ENCODE measurements at places on chromosomes 7 and 10. TPM values are rescaled to one million over a fixed set of nuclear protein-coding genes. Genes with fewer than 3 reads are reported as not detected.

- DNase-seq: no peak
Observed at GRCh38 chr10:102246261-102246660, 929 bp downstream of the GBF1 start.

Gene FAM13C
- 3.3 TPM for total RNA-seq

Gene OTUD1
- total RNA-seq: 8.5 TPM

Gene PRSS37
- not detected for total RNA-seq

Gene CALCR
- total RNA-seq: not detected

Gene SUN3
- not detected for total RNA-seq

All from dermis microvascular lymphatic vessel endothelial cell (primary cell).